ENCODE measurements at places on chromosomes 5 and 9. TPM values are rescaled to one million over a fixed set of nuclear protein-coding genes. Genes with fewer than 3 reads are reported as not detected.

OSMR gene
- total RNA-seq: 18.5 TPM

GRCh38 chr5:1291611-1292080 lies 3.2 kb downstream of the TERT start:
- H3K27ac ChIP-seq: no peak overlapping the region
- DNase-seq: peak; percentile 29
- H3K4me3 ChIP-seq: no peak overlapping the region
- H3K27me3 ChIP-seq: peaks cover 37% of the 10 kb centered on the region
- H3K4me1 ChIP-seq: no peaks in the 10 kb centered on the region

DNA sequence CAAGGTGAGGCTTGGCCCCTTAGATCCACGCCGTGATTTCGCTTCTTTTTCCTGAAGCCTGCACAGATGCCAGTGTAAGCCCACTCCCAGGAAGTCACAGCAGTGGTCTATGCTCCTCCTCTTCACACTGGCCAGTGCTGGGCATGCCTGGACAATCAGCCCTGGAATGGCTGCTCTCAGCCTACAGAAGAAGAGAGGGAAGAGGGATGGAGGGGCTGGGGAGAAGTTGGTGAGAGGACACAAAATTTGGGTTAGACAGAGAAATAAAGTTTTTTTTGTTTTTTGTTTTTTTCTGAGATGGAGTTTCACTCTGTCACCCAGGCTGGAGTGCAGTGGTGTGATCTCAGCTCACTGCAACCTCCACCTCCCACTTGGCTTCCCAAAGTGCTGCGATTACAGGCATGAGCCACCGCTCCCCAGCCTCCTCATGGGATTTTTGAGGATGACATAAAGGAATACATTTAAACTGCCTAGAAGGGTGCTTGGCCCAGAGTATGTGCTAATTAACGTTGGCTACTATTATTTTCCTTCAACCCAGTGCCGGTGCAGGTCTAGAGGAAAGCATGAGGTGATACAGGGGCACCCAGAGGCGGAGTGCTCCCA lies 830 bp downstream of the S100Z start:
- no peak for DNase-seq
- no peaks in the 10 kb centered on the region for H3K36me3 ChIP-seq
- no peak overlapping the region for H3K27ac ChIP-seq
- no peaks in the 10 kb centered on the region for H3K27me3 ChIP-seq

DNA sequence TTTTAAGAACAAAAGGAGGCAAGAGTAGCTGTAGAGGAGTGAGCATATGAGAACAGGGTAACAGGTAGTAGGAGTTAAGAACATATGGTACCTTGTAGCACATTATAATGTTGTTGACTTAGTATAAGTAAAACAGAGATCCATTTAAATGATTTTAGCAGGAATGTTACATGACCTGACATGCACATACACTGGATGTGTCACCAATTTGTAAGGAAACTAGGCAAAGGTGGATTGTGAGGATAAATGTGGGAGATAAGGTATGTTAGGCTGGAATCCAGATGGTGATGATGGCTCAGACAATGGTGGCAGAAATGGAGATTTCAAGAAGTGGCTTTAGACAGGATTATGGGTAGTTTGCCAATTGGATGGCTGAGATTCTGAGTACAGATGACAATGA lies 443.1 kb upstream of the DAB2 start:
- H3K27me3 ChIP-seq: no peaks in the 10 kb centered on the region
- DNase-seq: no peak
- no peak overlapping the region for H3K27ac ChIP-seq
- no peak overlapping the region for H3K4me3 ChIP-seq
- no peaks in the 10 kb centered on the region for H3K4me1 ChIP-seq
- no peaks in the 10 kb centered on the region for H3K36me3 ChIP-seq

MRPL22 gene
- 13.8 TPM for total RNA-seq

- no peaks in the 10 kb centered on the region for H3K4me1 ChIP-seq
- DNase-seq: peak; percentile 52
- no peak overlapping the region for H3K27ac ChIP-seq
- H3K4me3 ChIP-seq: no peak overlapping the region
Measured at GRCh38 chr9:127181315-127181580, 58.8 kb upstream of the ANGPTL2 start.

TXN gene
- total RNA-seq: 211 TPM

- H3K36me3 ChIP-seq: no peaks in the 10 kb centered on the region
- no peak overlapping the region for H3K27ac ChIP-seq
- H3K4me1 ChIP-seq: no peaks in the 10 kb centered on the region
- H3K4me3 ChIP-seq: no peak overlapping the region
Measured at GRCh38 chr9:9045072-9045471, 1245.5 kb upstream of the DMAC1 start.

CCL28 gene
- 1.7 TPM for total RNA-seq

DNA sequence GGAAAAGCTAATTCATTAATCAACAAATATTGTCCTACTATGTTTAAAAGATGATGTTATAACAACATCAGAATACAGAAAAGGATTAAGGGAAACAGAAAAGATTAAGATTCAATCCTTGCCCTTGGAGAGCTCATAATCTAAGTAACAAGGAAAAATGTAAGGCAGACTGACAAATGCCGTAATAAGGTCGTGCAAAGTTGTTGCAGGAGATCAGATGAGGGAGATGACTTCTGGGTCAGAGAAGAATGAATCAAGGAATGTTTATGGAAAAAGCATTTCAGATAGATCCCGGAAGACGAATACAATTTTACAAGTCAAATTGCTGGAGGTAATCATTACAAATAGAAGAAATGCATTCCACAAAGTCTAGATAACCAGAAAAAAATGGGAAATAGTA lies 6.4 kb downstream of the ADAMTS6 start:
- DNase-seq: no peak
- H3K4me1 ChIP-seq: peaks cover 7% of the 10 kb centered on the region
- H3K27ac ChIP-seq: no peak overlapping the region
- no peak overlapping the region for H3K4me3 ChIP-seq
- H3K36me3 ChIP-seq: no peaks in the 10 kb centered on the region

- H3K27ac ChIP-seq: peak overlapping the region; percentile 82
- no peaks in the 10 kb centered on the region for H3K36me3 ChIP-seq
- peaks cover 14% of the 10 kb centered on the region for H3K4me1 ChIP-seq
- DNase-seq: peak; percentile 88
- peaks cover 12% of the 10 kb centered on the region for H3K27me3 ChIP-seq
Measured at GRCh38 chr9:111036429-111036789, 1.9 kb downstream of the LPAR1 start.

C5orf58 gene
- total RNA-seq: not detected

- no peaks in the 10 kb centered on the region for H3K4me1 ChIP-seq
- no peak for DNase-seq
- H3K27ac ChIP-seq: no peak overlapping the region
- no peaks in the 10 kb centered on the region for H3K36me3 ChIP-seq
- H3K4me3 ChIP-seq: no peak overlapping the region
Measured at GRCh38 chr9:123654994-123655637, 274.8 kb downstream of the DENND1A start.

GRCh38 chr9:34541540-34541939 lies 18.8 kb upstream of the ENHO start:
- H3K27me3 ChIP-seq: no peaks in the 10 kb centered on the region
- peak; percentile 21 for DNase-seq
- peaks cover under 1% of the 10 kb centered on the region for H3K4me1 ChIP-seq
- no peaks in the 10 kb centered on the region for H3K36me3 ChIP-seq

DNA sequence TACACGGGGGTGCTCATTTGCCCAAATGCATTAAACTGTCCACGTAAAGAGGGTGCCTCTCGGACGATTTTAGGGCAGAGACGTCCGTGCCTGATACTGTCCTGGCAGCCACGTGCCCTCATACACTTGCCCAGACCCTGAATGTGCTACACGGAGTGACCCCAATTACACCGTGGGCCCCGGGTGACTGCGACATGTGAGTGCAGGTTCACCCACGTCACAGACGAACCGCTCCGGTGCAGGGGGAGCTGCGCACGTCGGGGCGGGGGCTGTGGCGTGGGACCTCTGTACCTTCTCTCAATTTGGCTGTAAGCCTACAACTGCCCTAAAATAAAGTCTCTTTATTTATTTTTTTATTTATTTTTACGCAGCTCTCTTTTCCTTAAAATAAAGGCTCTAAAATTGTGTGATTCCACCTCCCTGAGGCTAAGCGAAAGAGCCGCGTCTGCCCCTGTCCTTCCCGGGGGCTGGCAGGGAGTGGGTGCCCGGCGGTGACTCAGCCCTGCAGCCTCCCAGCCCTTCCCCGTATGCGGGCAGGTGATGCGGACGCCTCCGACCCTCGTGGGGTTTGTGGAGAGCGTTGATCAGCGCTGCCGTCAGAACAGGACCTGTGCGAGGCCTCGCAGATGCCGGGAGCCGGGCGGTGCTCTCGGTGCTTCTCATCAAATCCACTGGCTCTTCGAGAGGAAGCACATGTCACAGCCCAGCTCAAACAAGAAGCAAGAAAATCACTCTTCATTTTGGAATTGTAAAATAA lies 9.2 kb upstream of the EGFL7 start:
- H3K36me3 ChIP-seq: no peaks in the 10 kb centered on the region
- H3K4me3 ChIP-seq: no peak overlapping the region
- peaks cover 27% of the 10 kb centered on the region for H3K27me3 ChIP-seq

- peak; percentile 90 for DNase-seq
- H3K36me3 ChIP-seq: no peaks in the 10 kb centered on the region
- H3K27ac ChIP-seq: peak overlapping the region; percentile 54
- H3K4me1 ChIP-seq: peaks cover 8% of the 10 kb centered on the region
- H3K4me3 ChIP-seq: no peak overlapping the region
Measured at GRCh38 chr9:129225815-129226214, 47.8 kb upstream of the IER5L start.

GRCh38 chr9:23117616-23118015 lies 671.0 kb downstream of the DMRTA1 start:
- H3K36me3 ChIP-seq: no peaks in the 10 kb centered on the region
- H3K4me1 ChIP-seq: no peaks in the 10 kb centered on the region
- no peaks in the 10 kb centered on the region for H3K27me3 ChIP-seq
- no peak for DNase-seq
- H3K27ac ChIP-seq: no peak overlapping the region

FSTL4 gene
- not detected for total RNA-seq

GRCh38 chr5:81505672-81506071 lies 111.7 kb upstream of the ACOT12 start:
- no peak for DNase-seq
- peaks cover 22% of the 10 kb centered on the region for H3K4me1 ChIP-seq
- H3K4me3 ChIP-seq: no peak overlapping the region
- no peak overlapping the region for H3K27ac ChIP-seq
- H3K36me3 ChIP-seq: no peaks in the 10 kb centered on the region

DNA sequence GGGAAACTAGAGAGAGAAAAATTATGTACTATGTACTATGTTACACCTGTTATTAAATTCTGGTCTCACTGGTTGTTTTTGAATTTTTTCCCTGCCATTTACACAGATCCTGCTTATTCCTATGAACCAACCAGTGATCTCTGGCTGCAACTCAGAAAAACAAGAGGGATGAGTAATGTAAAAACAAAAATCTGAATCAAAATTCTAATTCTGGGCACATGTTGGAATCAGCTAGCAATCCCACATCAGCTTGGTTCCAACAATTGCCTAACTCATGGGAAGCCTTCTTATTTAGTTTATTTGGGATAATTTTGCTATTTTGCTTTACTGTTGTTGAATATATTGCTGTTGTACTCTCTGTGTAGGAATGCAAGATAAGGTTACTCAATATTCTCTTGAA lies 78.3 kb downstream of the PLK2 start:
- no peaks in the 10 kb centered on the region for H3K36me3 ChIP-seq
- H3K27me3 ChIP-seq: no peaks in the 10 kb centered on the region
- no peaks in the 10 kb centered on the region for H3K4me1 ChIP-seq
- no peak overlapping the region for H3K4me3 ChIP-seq
- no peak for DNase-seq
- H3K27ac ChIP-seq: no peak overlapping the region

HTR1A gene
- not detected for total RNA-seq

DNA sequence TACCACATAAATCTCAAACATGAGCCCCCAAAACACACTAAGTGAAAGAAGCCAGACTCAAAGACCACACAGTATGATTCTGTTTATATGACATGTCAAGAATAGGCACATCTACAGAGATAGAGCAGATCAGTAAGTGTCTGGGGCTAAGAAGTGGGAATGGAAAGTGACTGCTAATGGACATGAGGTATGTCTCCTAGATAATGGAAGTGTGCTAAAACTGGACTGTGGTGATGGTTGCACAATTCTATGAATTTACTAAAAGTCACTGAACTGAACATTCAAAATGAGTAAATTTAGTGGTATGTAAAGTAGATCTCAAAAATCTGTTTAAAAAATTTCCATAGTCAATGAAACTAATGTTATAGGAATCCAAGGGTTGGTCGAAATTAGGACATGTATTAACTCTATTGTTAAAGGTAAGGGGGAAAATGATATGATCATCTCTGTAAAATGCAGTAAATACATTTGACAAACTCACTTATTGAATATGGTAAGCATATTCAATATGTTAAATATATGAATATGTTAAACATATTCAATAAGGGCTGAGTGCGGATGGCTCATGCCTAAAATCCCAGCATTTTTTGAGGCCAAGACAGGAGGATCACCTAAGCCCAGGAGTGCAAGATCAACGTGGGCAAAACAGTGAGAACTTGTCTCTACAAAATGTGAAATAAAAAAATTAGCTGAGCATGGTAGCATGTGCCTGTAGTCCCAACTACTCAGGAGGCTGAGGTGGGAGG lies 51.7 kb downstream of the NUP155 start:
- no peak overlapping the region for H3K4me3 ChIP-seq
- H3K36me3 ChIP-seq: peaks cover 28% of the 10 kb centered on the region
- no peaks in the 10 kb centered on the region for H3K4me1 ChIP-seq
- no peak overlapping the region for H3K27ac ChIP-seq
- no peaks in the 10 kb centered on the region for H3K27me3 ChIP-seq
- no peak for DNase-seq

DNA sequence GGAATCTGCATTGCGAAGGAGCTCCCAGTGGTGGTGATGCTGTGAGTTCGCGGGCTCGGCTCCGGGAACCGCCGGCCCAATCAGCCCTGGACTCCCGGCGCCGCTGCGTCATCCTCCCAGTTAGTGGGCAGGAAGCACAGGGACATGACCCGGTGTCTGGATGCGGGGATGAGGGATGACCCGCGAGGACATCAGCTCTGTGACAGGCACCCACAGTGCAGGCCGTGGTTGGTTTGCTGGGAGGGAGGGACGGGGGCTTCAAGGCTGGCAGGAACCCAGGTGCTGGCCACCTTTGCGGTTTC lies 996 bp downstream of the NXNL2 start:
- peaks cover 12% of the 10 kb centered on the region for H3K27me3 ChIP-seq
- peaks cover 23% of the 10 kb centered on the region for H3K4me1 ChIP-seq
- H3K36me3 ChIP-seq: no peaks in the 10 kb centered on the region
- no peak overlapping the region for H3K4me3 ChIP-seq
- H3K27ac ChIP-seq: peak overlapping the region; percentile 73

RALGPS1 gene
- total RNA-seq: 15.6 TPM

FOXD4L3 gene
- total RNA-seq: not detected

MARCHF6 gene
- total RNA-seq: 108 TPM

Data from sigmoid colon (tissue), 7 donors.